ENCODE measurements at places on chromosomes 7 and 10.
A peak's percentile ranks its signal among the peaks of the same experiment; 100 is the strongest.

GRCh38 chr7:27883696-27884095 is 143.7 kb downstream of the TAX1BP1 start:
- no peak for DNase-seq

DNA sequence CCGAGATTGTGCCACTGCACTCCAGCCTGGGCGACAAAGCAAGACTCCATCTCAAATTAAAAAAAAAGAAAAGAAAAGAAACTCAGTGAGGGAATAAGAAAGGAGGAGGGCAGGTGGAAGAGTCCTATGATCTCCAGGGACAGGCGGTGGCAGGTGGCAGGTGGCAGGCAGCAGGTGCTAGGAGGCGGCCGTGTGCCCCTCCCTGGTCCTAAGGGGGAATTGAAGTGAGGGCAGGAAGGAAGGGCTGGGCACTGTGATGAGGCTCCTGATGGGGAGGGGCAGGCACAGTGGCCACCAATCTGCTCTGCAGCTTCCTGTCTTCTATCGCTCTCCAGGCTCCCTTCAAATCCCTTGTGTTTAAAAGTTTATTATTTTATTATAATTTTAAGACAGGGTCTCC is 41.2 kb upstream of the UBE3C start:
- DNase-seq, result no peak

- DNase-seq, result no peak
Measured at GRCh38 chr7:78013386-78013785, 214.8 kb downstream of the PHTF2 start.

- no peak for DNase-seq
Measured at GRCh38 chr10:92832998-92833650, 15.2 kb upstream of the EXOC6 start.

GRCh38 chr10:112634096-112634830 is 187.2 kb downstream of the VTI1A start:
- DNase-seq, result no peak

DNA sequence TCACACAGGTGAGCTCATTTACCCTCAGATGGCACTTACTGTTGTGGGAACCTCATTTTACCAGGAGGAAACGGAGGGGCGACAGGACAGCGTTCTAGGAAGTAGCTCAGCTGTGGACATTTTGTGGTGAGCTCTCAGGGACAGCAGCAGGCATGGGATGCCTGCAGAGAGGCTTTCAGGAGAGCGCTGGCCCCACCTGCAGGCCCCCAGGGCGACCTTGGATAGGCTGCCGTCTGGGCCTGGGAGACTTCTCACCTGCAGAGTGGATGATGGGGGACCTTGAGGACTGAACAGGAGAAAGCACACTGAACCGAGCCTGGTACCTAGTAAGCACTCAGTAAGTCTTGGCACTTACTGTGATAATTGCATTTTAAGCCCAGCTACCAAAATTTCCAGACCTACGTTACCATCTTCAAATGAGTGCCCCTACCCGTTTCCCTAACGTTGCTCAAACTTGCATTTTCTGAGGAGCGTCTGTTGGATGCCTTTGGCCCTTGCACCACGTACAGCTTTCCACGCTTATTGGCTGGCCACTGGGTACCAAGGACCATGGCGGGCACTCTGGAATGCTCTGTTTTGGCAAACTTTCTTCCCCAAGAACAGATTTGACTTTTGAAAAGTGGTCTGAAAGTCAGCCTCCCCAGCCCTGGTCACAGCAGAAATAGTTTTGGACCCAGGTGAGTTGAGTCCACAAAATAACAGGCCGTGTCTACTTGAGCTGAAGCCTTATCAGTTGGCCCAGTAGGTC is 223.4 kb downstream of the EBF3 start:
- no peak for DNase-seq

- DNase-seq, result peak; percentile 62
Measured at GRCh38 chr10:13990946-13991345, 339.8 kb downstream of the FRMD4A start.

DNA sequence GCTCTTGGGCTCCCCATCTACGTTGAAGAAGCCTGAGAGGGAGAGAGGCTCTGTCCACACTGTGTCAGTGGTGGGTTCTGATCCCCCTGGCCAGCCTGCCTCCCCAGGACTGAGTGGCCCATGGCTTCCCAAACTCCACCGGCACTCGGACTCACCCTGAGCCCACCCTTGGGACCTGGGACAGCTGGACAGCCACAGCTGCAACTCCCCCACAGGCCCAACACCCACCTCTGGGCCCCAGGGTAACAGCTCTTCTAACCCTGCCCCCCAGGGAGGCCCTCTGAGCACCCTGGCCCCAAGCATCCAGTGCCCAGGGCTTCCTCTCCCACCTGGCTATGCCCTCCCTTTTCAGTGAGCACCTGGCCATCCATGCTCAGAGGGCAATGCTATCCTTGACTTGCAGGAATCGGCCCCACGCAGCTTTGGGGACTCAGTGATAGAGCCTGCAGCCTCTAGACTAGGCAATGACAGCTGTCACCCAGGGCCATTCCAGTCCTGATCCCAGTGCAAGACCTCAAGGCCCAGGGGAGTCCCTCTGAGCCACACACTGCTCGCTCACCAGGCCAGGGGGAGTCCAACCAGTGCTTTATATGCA is 17.9 kb downstream of the OGDHL start:
- no peak for DNase-seq

GRCh38 chr10:34817586-34817985 is 2.5 kb upstream of the PARD3 start:
- DNase-seq, result no peak

- DNase-seq, result no peak
Measured at GRCh38 chr7:123735539-123735938, 13.3 kb downstream of the WASL start.

DNA sequence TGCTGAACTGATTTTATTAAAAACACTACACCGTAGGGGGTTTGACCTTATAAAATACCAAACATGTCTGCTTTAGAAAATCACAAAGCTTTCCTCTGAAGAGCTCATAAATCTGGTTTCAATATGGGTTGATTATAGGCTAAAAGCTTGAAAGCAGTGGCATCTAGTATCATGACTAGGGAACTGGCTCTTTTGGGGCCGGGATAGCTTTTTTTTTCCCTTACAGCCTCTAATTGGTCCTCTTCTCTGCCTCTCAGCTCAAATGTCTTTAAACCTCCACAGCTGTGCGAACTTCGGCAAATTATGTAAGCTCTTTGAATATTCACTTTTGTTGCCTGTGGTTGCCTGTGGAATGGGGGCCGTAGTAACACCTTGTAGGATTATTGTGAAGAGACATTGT is 8.4 kb downstream of the BAMBI start:
- no peak for DNase-seq

DNA sequence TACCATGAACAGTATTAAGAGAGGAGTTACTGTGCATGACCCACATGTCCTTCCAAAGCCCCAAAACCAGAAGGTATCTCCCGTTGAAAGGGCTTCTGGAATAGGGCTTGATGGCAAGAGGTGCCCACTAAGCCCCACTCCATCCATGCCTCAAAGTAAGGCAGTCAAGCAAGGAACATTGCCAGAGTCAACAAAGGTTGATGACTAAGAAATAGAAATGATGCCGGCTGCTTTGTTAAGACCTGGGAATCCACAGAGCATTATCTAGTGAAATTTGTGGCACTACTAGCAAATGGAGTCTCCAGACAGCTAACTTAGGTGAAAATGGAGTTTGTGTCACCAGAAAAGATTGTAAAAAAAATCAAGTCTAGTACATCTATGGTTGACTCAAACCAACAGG is 6.2 kb downstream of the SFR1 start:
- no peak for DNase-seq

GRCh38 chr10:15320118-15320517 is 51.0 kb downstream of the FAM171A1 start:
- DNase-seq, result no peak

DNA sequence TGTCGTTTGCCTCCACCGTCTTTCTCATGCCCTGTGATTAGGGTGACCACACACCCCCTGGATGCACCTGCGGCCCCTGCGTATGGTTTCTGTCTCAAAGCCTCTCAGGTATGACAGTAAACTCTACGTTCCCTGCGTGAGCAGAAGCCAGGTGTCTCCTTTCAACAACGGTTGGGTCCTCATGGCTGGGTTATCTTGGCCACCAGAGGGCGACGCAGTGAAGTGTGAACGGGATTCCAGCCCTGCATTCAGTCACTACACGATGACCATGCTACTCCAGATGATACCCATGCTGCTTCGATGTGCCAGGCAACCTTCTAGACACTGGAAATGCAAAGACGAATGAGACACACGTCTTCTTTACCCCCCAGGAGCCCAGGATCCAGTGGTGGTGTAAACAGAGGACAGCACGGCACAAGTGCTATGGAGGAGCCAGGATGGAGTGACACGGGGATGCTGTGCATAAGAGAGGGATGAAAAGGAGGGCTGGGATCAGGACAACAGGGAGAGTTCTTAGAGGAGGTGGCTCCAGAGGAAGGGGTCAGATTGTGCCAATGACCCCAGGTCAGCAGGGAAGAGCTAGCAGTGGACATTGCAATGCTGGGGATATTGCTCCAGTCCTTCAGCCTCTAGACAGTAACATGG is 228.1 kb upstream of the PFKP start:
- no peak for DNase-seq

- no peak for DNase-seq
Measured at GRCh38 chr10:117132751-117133231, 5.3 kb downstream of the VAX1 start.

Data from AG08395 (cell line).